ENCODE measurements at places on chromosomes 1 and 21. TPM values are rescaled to one million over a fixed set of nuclear protein-coding genes. Genes with fewer than 3 reads are reported as not detected.

The DNAJC28 gene
- total RNA-seq: 3.8 TPM

The PLEKHN1 gene
- total RNA-seq: not detected

DNA sequence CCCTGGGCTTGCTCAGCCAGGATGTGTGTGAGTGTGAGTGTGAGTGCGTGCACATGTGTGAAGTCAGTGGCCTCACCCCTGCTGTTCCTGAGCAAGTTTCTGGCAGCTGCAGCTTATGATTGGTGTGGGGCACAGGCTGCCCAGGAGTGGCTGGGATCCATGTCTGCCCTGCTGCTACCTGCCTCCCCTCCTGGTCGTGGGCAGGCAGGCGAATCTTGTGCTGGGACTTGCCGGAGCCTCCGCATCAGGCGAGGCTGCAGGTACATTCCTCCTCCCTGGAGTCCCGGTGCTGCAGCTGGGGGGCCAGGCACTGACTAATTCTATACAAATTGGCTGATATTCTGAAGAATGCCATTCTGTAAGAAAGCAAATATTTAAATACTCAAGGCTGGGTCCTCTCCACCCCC lies 85.6 kb upstream of the WNT4 start:
- no peak for DNase-seq

DNA sequence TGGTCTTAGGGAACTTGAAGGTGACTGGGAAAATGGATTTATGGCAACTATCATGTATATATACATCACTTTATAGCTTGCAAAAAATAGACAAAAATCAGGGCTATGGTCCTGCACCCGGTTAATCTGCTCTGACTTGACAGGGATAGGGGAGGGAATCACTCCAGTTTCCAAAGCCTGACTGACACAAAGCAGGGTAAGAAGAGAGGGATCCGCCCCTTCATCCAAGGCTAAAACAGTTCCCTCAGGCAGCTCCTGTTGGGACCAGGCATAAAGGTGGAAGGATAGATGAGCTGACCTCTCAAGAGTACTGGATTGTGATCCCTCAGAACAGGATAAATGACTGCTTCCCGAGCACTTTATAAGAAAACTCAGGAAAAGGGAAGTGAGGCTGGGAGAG lies 1.4 kb downstream of the PBXIP1 start:
- no peak for DNase-seq
